ENCODE measurements at places on chromosomes 2 and 18.

DNA sequence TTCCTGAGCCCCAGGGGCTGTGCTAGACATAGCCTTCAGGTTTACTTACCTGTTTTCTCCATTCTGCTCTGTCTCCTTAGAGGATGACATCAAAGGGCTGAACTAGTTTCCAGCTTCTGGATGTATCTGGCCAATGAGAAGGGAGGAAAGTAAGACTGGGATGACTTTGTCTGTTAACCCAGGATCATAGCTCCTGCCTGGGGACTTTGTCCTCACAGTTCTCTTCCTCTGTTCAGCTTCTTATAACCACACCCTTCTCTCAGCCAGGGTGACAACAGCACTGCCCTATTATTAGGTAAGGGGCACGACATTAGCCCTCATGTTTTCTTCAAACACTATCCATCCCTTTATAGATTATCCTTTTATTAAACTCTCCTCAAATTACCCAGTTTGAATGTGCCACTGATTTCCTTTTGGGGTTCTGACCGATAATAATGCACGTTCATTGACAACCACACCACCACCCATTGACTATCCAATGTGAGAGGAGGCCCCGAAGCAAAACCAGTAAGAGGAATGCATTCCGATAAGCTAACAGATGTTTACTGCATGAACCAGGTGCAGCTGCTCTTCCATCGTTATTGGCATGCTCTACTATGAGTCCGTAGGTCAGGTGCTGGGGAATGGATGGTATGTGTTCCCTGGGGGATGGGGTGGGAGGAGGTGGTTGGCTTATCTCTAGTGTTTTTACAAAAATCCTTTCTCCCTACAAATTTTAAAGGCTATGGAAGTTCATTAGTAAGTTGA, 23.5 kb downstream of the TSN start:
- DNase-seq: no peak

- no peak for DNase-seq
Observed at GRCh38 chr2:113278742-113279139, at the start of gene PAX8. PAX8 (minus strand) TSS chr2:113278921; CDS start chr2:113278394, 527 bp downstream.

DNA sequence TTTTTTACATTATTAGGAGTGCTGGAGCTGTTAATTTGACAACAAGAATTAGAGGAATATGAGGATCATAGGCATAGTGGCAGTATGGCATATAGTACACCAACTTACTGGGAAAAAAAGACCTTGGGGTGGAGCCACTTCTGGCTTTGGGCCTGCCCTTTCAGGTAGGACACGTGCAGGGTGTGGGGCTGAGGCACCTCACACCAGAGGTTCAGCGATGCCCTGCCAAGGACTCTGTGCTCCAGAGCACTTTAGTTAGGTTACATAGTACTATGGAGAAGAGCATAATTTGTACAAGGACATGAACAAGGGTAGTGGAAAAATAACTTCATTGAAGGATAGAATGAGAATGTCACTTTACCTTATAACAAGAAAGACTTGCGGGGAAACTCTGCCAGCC, 77.1 kb upstream of the CD302 start:
- DNase-seq: no peak

- no peak for DNase-seq
Observed at GRCh38 chr2:221549143-221549542, 23.0 kb downstream of the EPHA4 start.

GRCh38 chr2:127678531-127678930, 3.2 kb upstream of the LIMS2 start:
- no peak for DNase-seq

GRCh38 chr2:7906431-7906830, 775.4 kb upstream of the ID2 start:
- no peak for DNase-seq

DNA sequence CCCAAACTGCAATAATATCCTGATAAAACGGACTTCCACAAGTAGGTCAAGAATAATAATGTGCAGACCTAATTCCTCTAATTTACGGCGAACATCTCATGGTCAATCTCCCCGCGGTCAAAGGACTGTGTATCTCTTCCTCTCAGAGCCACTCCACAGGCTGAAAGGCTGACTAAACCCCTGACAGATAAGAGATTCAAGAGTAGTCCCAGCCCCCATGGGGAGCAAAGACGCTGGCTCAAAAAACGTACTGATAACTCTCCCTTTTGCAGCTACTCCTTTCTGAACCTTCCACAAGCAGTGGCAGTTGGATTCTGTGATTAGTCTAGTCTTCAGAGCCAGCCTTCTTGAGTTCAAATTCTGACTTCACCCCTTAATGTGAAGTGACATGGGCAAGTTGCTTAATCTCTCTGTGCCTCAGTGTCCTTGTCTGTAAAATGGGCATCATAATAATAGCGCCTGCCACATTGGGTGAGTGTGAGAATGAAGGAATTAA, 19.7 kb upstream of the IL18R1 start:
- DNase-seq: no peak

DNA sequence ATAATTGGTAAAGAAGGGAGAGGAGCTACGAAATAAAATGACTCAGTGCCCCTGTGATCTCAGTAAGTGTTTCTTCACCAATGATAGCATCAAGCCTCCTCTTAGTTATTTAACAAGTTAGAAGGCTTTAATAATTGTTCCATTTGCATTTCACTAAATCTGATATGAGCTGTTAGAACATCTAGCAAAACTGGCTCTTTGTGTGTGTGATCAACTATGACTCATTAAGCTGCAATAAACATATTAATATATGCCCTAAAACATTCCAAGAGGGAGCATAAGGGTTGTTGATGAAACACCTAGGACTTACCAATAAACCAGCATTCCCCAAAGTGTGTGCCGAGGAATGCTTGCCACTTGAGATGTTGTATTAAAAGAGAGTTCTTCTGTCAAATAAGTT, 115.2 kb downstream of the OSBPL6 start:
- no peak for DNase-seq

GRCh38 chr2:6580982-6581381, 284.7 kb downstream of the CMPK2 start:
- DNase-seq: no peak
